Activated T-helper 9 cell treated with anti-CD3 and anti-CD28 coated beads, Interleukin-2, amount 50 U/mL, for 16 hours (primary cell): ENCODE measurements at places on chromosomes 2 and 18.

- no peak for DNase-seq
Measured at GRCh38 chr2:121075006-121075551, 209.9 kb downstream of the TFCP2L1 start.

DNA sequence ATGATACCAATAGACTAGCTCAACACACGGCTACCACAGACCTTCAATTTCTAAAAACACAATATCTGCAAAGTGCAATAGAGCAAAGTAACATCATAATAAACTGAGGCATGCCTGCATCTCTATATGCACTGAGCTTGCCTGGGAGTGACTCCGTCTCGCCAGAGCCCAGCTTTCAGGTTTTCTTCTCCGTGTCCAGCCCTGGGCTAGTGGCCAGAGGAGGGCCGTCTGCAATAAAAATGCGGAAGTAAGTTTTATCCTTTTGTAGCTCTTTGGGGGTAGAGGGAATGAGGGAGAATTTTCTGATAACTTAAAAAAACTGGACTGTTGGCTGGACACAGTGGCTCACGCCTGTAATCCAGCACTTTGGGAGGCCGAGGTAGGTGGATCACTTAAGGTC is 41.0 kb upstream of the GPR17 start:
- DNase-seq = no peak

- DNase-seq = no peak
Measured at GRCh38 chr2:233919319-233919718, 2.1 kb downstream of the TRPM8 start.

DNA sequence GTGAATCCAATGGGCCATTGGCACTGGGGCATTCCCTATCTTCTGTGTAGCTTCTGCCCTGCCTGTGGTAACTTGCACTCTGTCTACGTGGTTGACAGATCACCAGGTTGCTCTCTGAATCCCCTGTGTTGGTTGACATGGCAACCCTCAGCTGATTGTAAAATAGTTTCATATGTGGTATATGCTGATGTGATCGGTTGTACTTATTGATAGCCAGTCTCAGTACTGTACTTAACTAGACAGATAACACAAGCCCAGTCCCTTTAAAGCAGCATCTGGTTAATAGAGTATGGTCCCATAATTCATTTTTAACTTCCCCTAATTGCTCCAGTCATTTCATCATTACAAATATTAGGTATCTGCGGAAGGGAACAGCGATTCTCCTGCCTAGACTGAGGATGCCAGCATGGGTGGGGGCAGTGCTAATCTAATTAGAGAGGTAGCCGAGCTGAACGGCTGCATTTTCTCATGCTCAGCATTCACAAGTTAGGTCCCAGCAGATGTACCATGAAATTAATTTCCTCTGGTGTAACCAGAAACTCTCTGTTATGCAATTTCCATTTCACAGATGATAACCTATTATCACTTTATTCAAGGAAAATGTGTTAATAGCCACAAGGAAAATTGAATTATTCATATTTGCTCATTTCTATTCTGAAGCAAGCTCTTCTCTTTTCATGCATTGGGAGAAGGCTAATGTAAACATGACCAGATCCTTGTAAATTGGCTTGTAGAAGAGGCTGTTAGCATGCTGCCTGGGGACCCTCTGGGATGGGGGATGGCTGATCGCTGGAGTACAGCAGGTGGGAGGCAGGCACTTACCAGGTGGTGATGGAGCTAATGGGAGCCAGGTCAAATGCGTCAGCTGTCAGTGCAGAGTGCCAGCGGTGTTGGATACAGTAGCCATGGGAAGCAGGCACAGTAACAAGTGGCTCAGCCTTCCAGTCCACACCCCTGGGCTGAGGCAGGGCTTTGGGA is 608.3 kb downstream of the GALR1 start:
- DNase-seq = no peak
